ENCODE measurements at places on chromosomes 1 and 21.

DNA sequence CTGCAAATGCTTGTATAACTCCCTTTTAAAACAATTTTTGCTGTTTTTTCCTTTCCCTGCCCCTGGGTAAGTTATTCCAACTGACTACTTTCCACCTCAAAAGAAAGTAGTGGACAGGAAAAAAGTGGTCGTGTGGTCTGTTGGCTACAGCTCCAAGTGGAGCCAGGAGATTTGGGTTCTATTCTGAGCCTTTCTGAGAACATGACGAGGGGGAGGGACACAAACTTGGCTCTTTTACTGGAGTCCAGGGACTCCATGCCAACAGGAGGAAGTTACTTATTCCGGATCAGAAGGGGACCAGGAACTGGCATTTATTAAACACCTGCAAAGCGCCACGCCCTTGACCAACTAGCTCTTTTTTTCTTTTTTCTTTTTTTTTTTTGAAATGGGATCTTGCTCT lies 79.0 kb upstream of the CAPZB start:
- DNase-seq: no peak

DNA sequence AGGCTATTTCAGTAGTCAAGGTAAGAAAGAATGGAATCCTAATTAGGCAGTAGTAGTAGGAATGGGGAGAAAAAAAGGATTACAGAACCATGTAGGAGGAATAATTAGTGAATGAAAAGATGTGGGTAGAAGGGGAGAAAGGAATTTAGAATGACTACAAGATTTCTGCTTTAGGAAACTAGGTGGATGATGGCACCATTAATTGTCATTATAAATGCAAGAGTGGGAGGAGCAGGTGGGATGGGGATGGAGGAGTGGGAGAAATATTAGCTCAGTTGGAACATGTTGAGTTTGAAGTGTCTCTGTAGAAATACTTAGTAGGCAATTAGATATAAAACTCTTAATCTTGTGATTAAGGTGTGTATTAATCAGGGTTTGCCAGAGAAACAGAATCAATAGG lies 50.0 kb upstream of the C21orf91 start:
- no peak for DNase-seq

- DNase-seq: no peak
These were observed 773 bp downstream of the CHD1L start for GRCh38 chr1:147243228-147243685.

GRCh38 chr1:198678901-198679329 lies 40.1 kb downstream of the PTPRC start:
- no peak for DNase-seq

GRCh38 chr1:219528633-219529032 lies 84.3 kb downstream of the ZC3H11B start:
- DNase-seq: no peak

DNA sequence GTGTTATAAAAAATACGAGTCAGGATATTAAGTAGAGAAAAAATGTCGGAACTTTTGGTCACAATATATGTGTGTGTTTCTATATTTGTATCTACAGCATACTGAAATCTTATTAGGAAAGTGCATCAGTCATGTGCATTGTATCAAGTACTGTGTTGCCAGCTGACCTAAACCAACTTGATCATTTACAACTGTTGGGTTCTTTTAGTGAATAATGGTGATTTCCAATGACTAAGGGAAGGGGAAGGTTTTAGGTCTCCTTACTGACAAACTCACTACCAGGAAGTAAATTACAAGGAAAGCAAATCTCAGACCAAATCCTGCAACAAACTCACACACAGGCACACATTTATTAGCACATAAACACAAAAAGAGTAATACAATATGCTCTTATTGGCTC lies 142.7 kb downstream of the TSEN15 start:
- no peak for DNase-seq

- no peak for DNase-seq
These were observed at the start of gene S100A5 for GRCh38 chr1:153540394-153541361. Gene S100A5 (minus strand): TSS chr1:153540934. CDS start chr1:153540191, 743 bp downstream.

- DNase-seq: no peak
These were observed 20.7 kb downstream of the DIPK1A start for GRCh38 chr1:92940541-92940940.
